AG08396 (cell line): ENCODE measurements at places on chromosomes 16 and 17.
A peak's percentile ranks its signal among the peaks of the same experiment; 100 is the strongest.

GRCh38 chr16:25297151-25297787 is 39.6 kb upstream of the ZKSCAN2 start:
- no peak for DNase-seq

- no peak for DNase-seq
Measured at GRCh38 chr16:33059206-33059605, 134.8 kb upstream of the TP53TG3C start.

DNA sequence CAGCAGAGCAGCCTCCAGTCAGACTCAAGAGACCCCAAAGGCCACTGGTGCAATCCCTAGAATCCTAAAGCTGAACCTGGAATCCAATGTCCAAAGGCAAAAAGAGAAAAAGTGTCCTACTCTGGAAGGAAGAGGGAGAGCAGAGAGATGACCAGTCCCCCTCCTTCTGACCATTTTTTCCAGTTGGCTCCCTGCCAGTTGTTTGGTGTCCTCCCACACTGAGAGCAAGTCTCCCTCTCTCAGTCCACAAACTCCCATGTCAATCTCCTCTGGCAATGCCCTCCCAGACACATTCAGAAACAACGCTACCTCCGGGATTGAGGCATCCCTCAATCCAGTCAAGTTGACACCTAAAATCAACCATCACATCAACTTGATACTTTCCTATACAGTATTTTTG is 4.3 kb upstream of the CLEC19A start:
- no peak for DNase-seq

- DNase-seq = no peak
Measured at GRCh38 chr17:2402544-2402943, 1.7 kb upstream of the MNT start.

DNA sequence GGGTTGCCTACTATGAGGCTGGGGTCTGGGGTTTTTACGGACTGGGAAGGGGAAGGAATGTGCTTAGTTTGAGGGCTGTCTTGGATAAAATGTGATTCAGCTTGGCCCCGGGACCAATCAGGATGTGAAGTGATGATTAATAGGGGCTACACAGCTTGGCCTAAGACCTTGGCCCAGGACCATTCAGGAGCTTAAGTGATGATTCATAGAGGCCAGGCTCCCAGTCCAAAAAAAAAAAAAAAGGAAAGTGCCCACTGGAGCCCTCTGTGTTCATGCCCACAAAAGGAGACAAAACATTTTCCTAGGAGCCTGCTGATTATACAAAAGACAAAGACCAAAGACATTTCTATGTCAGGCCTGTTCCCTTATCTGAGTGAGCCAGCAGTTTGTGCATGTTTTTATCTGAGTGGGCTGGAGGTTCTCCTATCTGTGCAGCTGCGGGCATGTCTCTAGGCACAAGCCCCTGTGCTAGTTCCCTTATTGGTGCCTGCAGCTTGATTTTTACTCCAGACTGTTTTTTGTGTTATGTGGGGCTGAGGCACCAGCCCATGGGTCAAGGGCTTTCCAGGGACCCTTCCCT is 898.2 kb upstream of the GOT2 start:
- peak; percentile 30 for DNase-seq

DNA sequence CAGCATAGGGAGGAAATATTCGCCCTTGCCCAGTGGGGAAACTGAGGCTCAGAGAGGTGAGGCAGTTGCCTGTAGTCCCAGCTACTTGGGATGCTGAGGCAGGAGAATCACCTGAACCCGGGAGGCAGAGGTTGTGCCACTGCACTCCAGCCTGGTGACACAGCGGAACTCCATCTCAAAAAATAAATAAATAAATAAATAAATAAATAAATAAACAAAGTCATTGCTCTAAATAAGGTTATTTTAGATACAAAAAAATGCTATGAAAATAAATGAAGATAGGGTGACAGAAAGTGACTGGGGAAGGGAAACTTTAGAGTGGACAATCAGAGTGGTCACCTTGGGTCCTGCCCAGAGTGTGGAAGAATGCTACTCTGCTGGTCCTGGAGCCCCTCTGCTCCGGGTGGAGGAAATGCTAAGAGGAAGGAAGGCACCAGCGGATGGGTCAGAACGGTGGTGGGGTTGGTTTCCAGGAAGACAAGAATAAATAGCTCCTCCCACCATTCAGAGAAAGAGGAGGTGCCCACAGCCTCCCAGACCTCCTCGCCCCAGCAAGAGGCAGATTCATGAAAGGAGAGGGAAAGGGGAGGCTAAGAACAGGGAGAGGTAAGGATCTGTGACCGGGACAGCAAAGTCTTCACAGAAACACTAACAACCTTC is 17.6 kb downstream of the TRPV3 start:
- no peak for DNase-seq

- no peak for DNase-seq
Measured at GRCh38 chr16:28585674-28586073, 11.2 kb downstream of the SULT1A2 start.

DNA sequence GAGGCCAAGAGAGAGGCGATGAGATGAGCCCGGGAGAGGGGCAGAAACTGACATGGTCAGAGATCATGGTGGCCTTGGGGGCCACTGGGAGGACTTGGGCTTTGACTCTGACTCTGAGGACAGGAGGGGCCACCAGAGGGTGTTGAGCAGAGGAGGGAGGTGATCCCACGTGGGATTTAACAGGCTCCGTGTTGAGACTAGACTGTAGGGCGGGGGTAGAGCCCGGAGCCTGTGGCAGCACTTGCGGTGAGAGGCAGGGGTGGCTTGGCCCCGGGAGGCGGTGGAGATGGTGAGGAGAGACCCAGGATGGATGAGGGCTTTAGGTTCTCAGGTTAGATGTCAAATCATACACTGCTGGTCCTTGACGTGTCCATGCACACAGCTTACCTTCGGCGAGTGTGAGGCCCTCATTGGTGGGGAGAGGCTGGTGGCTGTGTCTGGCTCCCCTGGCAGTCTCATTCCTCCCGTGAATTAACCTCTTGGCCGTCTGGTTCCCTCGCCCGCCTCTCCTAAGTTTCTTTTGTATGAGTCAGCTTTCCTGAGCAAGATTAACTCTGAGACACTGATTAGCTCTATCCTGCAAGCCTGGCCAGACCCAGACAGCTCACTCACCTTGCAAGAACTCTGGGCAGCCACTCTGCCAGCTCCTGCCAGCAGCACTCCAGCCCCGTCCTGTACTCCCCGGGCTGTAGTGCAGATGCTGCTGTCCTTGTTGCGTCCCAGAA is 39.7 kb downstream of the VPS35L start:
- DNase-seq = peak; percentile 28

DNA sequence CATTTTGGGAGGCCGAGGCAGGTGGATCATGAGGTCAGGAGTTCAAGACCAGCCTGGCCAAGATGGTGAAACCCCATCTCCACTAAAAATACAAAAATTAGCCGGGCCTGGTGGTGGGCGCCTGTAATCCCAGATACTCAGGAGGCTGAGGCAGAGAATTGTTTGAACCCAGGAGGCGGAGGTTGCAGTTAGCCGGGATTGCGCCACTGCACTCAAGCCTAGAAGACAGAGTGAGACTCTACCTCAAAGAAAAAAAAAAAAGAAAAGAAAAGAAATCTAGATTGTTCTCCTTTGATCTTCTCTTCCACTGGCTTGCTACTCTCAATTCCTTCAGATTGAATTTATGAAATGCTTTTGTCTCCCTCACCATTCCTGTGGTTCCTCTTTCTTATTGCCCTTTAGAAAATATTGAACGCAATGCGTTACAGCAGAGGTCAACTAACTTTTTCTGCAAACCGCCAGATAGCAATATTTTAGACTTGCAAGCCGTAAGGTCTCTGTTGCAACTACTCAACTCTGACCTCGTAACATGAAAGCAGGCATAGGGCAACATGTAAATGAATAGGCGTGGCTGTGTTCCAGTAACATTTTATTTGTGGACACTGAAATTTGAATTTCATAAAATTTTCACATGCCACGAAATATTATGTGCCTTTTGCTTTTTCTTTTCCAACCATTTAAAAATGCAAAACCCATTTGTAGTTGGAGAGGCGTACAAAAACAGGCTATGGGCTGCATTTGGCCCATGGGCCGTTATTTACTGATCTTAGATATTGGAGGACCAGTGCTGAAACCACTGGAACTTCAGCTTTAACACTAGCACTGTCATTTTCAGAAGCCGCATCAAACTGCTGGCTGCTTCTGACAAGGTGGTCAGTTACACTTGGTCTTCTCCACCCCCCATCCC is 24.8 kb downstream of the PITPNC1 start:
- DNase-seq = no peak

DNA sequence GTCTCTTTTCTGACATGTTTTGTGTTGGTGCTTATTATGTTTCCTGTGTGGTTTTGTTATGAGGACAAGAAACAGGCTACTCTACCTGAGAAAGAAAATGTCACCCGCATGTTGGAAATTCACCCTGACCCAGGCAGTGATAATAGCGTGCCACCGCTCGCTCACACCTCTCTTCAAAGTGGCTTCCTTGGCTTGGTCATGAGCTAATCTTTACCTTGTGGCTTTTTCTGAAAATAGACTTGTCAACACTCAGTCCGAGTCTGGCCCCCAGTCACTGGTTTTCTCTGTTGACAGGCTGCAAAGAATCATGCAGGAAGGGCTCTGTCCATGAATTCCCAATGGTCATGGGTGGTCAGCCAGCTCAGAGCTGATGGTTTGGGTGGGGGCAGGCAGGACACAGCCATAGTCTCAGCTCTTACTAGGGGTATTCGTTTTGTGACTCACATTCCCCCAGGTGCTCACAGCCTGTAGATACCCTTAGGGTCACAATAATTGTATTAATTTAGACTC is 121.3 kb upstream of the CACNG5 start:
- DNase-seq = no peak

GRCh38 chr17:5675625-5676421 is 91.5 kb upstream of the NLRP1 start:
- DNase-seq = no peak

DNA sequence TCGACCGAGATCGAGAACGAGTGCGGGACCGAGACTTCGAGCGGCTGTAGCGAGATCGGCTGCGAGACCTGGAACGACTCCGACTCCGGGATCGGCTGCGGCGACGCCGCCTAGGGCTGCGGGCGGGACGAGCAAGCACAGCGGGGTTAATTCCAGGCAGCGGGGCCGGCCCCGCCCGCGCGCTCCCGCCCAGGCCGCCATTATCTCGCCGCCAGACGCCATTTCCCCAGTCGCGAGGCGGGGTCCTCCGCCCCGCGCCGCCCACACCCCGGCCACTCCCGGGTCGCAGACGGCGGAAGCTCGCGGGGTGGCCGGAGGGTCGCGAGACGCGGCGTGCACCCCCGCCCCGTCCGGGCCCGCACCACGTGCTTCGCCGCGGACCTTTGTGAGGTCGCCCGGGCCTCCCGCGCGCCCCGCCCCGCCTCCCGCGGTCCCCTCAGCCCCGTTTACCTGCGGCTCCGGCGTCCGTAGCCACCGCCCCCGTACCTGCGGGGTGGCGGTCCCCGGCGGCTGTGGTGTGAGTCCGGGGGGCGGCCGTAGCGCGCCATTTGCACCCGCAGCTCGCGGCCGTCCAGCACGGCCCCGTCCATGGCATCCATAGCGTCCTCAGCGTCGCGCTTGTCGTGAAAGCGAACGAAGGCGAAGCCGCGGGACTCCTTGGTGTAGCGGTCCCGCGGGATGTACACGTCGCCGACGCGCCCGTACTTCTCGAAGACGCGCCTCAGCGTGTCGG is 616 bp downstream of the SRSF2 start:
- DNase-seq = peak; percentile 81

GRCh38 chr16:52783616-52784015 is 236.7 kb upstream of the TOX3 start:
- DNase-seq = no peak

DNA sequence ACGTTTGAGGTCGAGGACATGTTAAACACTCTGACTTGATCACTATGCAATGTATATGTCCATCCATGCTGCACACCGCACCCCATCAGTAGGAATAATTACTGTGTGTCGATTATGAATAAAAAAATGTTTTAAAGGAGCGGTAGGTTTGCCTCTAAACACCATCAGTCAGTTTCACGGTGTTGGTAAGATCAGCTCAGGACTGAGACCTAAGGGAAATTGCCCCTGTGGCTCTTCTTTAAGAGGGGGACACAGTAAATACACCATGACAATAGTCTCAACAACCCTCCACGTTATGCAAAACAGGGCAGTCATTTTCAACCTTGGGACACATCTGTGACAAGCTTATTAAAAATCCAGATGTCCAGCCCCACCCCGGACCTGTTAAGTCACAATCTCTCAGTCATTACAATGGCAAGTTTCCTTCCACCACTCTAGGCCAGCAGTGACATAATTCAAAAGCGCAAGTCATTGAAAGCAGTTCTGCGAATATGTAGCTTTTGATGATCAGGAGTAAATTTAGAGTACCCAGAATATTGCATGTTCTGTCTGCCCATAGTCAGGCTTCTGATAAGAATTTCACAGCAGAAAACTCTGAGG is 1.2 kb downstream of the ATMIN start:
- no peak for DNase-seq

DNA sequence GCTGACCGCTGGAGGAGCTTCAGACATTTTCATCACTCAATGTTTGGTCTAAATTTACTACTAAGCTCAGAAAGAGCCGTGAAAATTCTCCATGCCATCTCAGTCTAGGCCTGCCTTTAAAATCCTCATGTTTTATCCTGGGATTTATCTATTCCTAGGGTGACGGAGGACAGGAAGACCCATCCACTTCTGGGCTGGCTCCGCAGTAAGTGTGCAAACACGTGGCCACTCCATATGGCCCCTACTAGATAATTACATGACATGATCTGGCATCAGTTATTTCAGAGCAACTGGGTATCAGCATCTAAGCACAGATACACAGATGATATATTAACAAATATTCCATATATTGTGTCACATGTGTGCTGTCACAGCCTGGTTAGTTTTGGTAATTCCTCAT is 77.8 kb upstream of the HS3ST4 start:
- no peak for DNase-seq

- DNase-seq = peak; percentile 32
Measured at GRCh38 chr17:15261802-15262290, 3.3 kb downstream of the PMP22 start.

- DNase-seq = no peak
Measured at GRCh38 chr17:75551266-75551665, 25.8 kb downstream of the LLGL2 start.

GRCh38 chr16:54009464-54010176 is 277.0 kb downstream of the IRX3 start:
- no peak for DNase-seq

DNA sequence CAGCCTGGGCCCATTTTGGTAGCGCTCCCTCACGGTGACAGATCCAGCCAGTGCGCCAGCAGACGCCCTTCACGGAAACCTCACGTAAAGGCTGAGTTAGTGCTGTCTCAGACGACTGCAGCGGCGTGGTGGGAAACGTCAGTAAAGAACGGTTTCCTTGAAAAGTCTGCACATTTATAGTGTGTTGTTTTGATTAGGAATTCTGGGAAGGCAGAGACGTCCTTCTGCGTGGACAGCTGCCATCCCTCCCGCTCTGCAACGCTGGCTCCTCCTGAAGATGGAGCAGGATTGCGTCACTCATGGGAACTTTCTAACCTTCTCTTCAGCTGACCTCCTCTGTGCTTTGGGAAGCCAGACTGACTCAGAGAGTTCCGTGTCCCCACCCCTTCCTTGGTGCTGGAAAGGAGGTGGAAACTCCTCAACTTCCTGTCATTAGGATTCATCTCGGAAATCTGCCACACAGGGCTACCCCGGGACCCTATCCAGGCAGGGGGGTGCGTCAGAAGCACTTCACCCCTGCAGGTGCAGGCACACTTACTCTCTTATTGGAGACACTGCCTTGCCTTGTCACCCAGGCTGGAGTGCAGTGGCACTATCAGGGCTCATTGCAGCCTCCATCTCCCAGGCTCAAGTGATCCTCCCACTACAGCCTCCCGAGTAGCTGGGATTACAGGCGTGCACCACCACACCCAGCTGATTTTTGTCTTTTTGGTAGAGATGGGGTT is 24.3 kb upstream of the CRISPLD2 start:
- DNase-seq = peak; percentile 89
